ENCODE measurements at places on chromosomes 12 and 14.

GRCh38 chr14:105930572-105930971 is 404.2 kb downstream of the TMEM121 start:
- no peak for DNase-seq

DNA sequence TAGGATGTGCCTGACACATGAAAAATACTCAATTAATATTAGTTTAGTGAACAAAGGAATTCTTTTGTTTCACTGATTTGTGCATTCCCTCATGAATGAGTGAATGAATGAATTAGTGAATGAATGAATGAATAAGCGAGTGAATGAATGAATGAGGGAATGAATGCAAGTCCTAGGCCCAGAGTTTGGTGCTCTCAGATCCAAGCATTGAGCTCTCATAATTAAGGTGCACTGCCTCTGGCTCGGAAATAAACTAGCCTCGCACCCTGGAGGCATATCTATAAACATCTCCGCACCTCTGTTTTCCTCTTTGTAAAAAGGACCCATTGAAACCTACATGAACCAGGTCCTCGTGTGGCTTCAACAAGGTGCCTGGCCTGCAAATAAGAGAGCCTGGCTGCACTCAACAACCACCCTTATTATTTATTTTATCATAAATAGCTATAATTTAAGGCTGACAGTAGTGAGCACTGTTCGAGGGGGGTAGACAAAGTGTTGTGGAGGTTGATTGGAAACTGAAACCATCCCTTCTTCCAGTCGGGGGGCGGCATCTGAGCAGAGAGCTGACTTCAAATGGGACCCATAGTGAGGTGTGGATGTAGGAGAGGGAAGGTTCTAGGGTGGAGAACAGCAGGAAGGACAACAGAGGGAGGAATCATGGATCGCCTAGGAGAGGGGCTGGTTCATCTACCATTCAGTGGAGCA is 316.8 kb downstream of the BCL11B start:
- no peak for DNase-seq

- DNase-seq: no peak
Observed at GRCh38 chr12:3310271-3311026, 180.6 kb upstream of the PRMT8 start.

DNA sequence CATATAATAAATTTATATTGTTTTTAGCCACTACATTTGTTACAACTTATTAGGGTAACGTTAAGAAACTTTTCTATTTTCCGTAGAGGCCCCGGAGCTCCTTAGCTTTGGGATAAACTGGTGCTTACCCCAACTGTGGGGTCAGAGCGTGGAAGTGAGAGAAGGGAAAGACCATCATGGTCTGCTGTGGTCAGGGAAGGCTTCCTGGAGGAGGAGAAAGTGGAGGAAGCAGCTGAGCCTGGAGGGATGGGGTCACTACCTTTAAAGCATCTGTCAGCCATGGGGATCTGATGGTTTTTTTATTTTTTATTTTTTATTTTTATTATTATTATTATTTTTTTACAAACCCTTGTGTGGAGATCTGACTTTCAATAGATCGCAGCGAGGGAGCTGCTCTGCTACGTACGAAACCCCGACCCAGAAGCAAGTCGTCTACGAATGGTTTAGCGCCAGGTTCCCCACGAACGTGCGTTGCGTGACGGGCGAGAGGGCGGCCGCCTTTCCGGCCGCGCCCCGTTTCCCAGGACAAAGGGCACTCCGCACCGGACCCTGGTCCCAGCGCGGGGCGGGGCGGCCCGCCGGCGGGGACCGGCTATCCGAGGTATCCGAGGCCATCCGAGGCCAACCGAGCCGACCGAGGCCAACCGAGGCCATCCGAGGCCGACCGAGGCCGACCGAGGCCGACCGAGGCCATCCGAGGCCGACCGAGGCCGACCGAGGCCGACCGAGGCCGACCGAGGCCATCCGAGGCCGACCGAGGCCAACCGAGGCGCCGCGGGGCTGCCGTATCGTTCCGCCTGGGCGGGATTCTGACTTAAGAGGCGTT is 1101.2 kb upstream of the TMEM132C start:
- peak; percentile 63 for DNase-seq
